ENCODE measurements at places on chromosomes 4 and X.

- DNase-seq: peak; percentile 93
Observed at GRCh38 chr4:15488658-15489470, 19.2 kb downstream of the CC2D2A start.

DNA sequence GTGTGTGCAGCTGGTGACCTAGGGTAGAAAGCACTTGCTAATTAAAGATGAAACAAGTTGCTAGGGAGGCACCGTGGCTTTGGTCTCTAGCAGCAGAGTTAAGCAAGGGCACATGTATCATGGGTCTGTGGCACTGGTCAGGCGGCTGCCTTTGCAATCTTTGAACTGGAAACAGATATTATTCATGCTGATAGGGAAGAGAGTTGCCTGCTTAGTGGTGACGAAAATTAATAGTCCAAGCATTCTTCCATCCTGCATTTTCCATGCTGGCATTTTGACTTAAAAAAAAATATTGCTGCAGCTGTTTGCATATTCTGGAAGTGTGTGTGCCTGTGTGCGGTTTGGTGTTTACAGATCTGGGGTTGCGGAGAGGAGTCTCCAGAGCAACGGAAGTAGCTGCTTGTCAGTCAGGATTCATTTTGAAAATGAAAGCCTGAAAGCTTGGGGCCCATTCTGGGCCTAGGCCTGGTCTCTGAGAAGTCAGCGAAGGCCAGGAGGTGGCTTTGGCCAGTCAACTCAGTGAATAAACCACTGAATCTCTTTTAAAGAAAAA, 2.3 kb upstream of the SOWAHD start:
- no peak for DNase-seq

GRCh38 chr4:125482822-125483221, 168.1 kb downstream of the FAT4 start:
- no peak for DNase-seq

GRCh38 chrX:139454743-139455142, 75.8 kb upstream of the F9 start:
- DNase-seq: no peak

- no peak for DNase-seq
Observed at GRCh38 chrX:39112143-39112542, 310.9 kb downstream of the MID1IP1 start.

GRCh38 chr4:2744576-2745270, 11.4 kb downstream of the TNIP2 start:
- no peak for DNase-seq

DNA sequence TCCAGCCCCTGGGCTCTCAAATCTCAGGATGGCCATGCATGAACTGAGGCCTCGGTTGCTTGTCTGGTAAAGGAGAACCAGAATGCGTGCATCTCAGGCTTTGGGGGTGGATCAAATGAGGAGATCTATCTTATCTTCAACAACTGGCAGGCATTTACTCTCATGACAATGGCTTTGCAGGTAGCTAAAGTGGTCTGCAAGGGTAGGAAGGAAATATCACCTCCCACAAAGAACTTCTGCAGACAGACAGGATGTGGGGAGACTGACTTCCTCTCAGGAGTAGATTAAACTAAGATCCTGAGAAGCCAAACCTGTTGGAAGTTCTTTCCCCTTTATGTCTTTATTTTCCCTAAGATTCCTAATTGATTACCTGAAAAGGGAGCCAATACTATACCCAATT, 7.8 kb downstream of the LDB2 start:
- no peak for DNase-seq

- no peak for DNase-seq
Observed at GRCh38 chr4:61527888-61528287, 327.8 kb downstream of the ADGRL3 start.

GRCh38 chr4:92368653-92369052, 64.9 kb downstream of the GRID2 start:
- DNase-seq: no peak

- no peak for DNase-seq
Observed at GRCh38 chr4:153649572-153649991, 34.5 kb upstream of the TLR2 start.

GRCh38 chr4:139603576-139604410, 47.8 kb upstream of the SETD7 start:
- no peak for DNase-seq

DNA sequence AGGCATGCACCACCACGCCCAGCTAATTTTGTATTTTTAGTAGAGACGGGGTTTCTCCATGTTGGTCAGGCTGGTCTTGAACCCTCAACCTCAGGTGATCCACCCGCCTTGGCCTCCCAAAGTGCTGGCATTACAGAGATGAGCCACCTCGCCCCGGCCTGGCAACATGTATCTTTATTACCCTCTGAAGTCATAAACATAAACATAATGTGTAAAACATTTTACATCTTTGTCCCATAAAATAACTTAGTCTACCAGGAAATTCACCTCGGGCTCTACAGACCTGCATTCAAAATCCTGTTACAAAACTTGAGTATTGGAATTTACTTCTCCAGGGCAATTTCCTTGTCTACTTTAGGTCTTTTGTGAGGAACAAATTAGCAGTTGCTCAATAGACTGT, 68.1 kb upstream of the DUSP21 start:
- no peak for DNase-seq

- peak; percentile 65 for DNase-seq
Observed at GRCh38 chr4:113383111-113383785, 333.8 kb downstream of the ANK2 start.

DNA sequence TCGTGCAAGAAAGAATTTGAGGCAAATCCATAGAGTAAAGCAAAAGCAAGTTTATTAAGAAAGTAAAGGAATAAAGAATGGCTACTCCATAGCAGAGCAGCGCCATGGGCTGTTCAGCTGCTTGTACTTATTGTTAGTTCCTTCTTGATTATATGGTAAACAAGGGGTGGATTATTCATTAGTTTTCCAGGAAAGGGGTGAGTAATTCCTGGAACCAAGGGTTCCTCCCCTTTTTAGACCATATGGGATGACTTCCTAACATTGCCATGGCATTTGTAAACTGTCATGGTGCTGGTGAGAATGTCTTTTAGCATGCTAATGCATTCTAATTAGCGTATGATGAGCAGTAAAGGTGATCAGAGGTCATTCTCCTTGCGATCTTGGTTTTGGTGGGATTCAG, 23.5 kb upstream of the CEP135 start:
- DNase-seq: peak; percentile 16

- DNase-seq: no peak
Observed at GRCh38 chr4:89489338-89489771, 181.8 kb upstream of the GPRIN3 start.

- DNase-seq: no peak
Observed at GRCh38 chr4:141074098-141074878, 59.0 kb downstream of the RNF150 start.

DNA sequence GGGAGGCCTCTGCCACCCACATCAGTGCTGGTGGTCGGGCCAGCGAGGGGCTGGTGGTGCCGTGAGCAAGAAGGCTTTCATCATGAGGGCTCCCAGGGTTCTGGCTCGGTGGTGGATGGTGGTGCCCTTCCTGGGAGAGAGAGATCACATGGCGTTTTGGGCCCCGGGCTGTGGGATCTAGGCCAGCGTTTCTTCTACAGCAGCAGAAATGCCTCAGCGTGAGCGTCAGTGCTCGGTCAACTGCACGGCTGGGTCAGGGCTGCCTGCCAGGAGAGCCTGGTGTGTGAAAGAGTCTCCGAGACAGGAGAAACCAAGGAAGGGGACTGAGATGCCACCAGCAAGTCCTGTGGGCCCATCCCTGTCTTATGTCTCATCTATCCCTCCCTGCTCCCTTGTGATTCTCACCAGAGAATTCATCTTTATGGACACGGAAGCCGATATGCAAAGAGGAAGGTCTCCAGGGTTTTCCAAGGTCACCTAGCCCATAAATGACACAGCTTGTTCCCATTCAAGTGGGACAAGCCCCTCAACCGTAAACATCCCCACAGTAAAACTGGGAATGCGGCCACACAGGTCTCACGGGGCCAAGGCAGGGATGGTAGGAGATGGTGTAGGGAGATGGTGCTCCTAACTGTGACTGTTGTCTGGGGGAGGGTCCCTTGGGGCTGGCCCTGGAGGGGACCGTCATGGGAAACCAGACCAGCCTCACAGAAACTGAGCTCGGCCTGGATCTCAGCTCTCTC, 99.2 kb downstream of the SORCS2 start:
- DNase-seq: no peak

DNA sequence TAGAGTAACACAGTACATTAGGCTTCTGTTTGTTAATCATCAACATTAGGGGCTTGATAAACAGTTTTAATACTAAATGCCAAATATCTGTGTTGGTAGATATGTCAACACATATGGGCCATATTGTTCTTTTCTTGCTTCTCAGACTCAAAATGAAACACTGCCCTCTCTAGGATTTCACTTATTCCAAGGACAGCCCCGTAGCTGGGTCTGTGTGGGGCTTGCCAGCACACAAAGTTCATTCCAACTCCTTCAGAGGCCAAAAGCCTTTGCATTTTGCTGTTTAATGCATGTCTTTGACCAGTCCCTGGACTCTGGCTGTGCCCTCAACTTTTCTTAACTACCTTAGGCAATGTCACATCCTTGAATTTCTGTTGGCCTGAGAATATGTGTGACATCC, 102.0 kb upstream of the ZNF827 start:
- DNase-seq: no peak

DNA sequence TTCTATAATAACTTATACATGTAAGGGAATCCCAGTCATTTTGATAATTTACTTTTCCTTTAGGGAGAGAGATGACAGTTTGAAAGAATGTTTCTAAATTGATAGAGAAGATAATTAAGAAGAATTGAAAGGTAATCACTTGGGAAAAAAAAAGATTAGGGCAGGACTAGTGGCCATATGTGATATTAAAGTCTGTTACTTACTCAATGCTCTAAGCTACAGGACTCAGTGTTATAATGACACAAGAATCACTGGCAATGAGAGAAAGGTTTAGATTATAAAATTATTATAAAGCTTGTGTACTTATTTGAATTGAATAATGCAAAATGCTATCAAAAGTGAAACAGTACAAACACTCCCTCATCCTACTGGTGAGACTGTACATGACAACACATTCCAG, 265.3 kb downstream of the BANK1 start:
- no peak for DNase-seq

GRCh38 chr4:166165829-166166420, 292.9 kb downstream of the TLL1 start:
- peak; percentile 59 for DNase-seq

DNA sequence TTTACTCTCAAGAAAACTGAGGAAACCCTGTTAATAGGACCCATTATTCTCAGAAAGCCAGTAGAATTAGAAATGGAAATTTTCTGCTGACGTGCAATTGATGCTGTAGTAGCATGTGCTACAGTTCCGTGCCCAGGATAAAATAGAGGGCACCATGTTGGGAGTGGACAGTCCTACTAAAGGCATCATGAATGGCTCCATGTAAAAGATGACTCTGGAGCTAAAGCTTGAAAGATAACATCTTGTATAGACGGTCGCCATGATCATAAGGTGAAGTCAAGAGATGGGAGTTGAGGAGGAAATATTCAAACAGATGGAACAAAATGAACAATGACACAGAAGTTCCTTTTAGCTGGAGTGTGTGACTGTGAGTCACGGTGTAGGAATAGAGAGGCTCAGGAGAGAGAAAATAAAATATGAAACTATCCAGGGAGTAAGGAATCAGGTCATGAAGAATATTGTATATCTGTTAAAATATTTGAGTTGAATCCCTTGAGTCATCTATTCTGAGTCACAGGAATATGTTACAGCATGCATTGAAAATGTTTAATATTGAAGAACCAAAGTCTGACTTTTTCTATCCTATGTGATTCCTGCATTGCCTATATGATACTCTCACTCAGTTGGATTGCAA, 31.8 kb downstream of the ANXA10 start:
- peak; percentile 48 for DNase-seq

DNA sequence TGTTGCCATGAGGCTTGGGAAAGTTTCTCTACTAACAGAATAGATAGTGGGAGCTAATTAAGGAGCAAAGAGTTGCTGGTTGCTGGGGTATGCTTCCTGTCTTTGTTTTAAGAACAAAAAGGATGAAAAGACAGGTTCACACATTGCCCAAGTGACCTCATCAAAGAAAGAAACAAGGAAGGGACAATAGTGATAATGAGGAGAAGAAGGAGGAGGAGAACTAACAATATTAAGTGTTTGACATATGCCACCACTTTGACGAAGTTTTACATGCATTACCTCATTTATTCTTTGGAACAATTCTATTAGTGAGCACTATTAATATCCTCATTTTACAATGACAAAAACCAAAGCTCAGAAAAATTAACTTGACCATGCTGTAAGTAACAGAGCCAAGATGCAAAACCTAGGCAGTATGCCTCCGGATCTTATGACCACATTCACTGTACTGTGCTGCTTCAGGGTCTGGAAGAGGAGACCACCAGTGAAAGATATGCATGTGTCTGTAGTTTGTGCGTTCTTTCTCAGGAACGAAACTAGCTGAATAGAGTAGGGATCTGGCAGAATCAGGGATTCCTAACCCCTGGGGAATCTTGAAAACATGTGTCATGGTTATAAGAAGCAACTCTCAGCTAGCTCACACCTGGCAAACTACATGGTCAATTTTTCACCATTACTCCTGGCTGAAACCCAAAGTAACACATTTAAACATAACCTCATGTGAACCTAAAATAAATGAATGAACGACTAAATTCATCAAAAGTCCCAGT, 83.8 kb downstream of the MOSPD2 start:
- DNase-seq: no peak

GRCh38 chr4:7650606-7651385, 216.1 kb upstream of the PSAPL1 start:
- DNase-seq: no peak

GRCh38 chr4:121168446-121169281, 4.5 kb upstream of the TNIP3 start:
- DNase-seq: no peak

DNA sequence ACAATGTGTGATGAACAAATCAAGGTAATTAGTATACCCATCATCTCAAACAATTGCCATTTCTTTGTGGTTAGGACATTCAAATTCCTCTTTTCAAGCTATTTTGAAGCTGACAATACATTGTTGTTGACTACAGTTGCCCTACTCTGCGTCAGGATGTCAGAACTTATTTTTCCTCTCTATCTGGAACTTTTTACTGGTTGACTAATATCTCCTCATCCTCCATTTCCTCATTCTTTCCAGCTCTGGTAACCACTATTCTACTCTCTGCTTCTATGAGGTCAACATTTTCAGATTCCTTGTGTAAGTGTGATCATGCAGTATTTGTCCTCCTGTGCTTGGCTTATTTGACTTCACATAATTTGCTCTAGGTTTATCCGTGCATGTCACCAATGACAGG, 240.5 kb upstream of the HS3ST1 start:
- no peak for DNase-seq

GRCh38 chrX:120468071-120468470, 1.0 kb downstream of the LAMP2 start:
- no peak for DNase-seq

DNA sequence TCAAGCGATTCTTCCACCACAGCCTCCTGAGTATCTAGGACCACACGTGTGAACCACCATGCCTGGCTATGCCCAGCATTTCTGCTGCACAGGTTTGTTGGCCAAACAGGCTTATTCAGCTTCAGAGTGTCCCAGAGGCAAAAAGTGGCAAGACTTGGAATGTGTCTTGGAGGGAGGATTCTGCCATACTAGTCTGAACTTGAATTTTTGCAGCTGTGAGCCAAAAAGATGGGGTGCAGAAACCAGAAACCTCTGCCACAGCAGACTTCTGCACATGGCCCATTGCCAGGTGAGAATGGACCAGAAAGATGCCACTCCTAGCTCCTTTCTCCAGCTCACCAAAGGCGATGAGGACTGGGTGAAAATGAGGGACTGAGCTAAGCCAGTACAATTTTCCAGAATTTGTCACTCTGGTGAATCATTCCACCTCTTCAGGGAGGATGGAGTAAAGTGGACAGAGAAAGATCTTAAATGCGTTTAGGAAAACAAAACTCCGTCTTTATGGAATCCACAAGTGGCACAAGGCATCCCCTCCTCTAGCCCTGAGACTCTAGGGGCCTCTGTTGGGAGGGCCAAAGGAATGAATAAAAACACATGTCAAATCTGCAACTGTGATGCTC, 369.1 kb upstream of the CLNK start:
- DNase-seq: no peak

Data from fibroblast of skin of left quadriceps (primary cell).